ENCODE measurements at places on chromosomes 4 and X. TPM values are rescaled to one million over a fixed set of nuclear protein-coding genes. Genes with fewer than 3 reads are reported as not detected.

DNA sequence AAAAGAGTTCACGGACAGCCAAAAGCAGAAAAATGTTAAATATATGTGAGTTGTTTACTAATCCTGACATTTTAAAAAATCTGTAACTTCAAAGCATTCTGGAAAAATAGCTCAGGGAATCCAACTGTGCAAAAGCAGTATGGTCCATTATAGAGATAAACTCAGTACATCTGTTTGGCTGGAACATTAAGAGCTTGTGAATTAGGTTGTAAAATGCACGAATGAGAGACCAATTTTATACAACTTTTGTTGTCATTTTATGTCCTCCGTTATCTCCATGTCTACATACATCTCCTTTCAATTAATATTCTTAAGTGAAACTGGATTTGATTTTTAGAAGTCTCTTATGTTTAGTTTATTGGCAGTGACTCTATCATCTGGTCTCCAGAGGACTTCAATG, 367.0 kb upstream of the ATOH1 start:
- no peaks in the 10 kb centered on the region for H3K4me1 ChIP-seq
- no peak for DNase-seq
- no peak overlapping the region for H3K27ac ChIP-seq
- H3K4me3 ChIP-seq = no peak overlapping the region

GRCh38 chrX:9746148-9746888, 19.3 kb downstream of the GPR143 start:
- no peak overlapping the region for H3K4me3 ChIP-seq
- no peak for DNase-seq
- peaks cover 15% of the 10 kb centered on the region for H3K4me1 ChIP-seq
- peaks cover 8% of the 10 kb centered on the region for H3K36me3 ChIP-seq
- H3K27ac ChIP-seq = no peak overlapping the region

GRCh38 chr4:29415771-29416170, 1304.4 kb upstream of the PCDH7 start:
- no peak overlapping the region for H3K27ac ChIP-seq
- H3K4me1 ChIP-seq = no peaks in the 10 kb centered on the region
- H3K4me3 ChIP-seq = no peak overlapping the region
- H3K27me3 ChIP-seq = no peaks in the 10 kb centered on the region
- no peak for DNase-seq

DNA sequence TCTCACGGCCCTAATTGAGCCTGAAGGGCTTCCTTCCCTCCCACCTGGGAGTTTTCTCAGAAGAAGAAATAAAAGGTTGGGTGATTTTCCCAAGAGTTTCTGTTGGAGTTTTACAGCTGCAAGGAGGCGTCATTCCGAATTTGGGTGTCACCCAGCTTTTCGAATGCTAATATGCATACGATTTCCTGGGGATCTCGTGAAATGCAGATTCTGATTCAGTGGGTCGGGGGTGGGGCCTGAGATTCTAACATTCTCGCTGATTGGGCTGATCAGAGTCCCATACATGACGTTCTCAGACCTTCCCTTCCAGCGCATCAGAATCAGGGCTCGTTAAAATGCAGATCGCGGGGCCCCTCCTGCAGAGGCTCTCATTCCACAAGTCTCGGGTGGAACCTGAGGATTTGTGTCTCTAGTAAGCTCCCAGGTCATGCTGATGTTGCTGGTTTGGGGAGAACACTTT, 125.8 kb upstream of the STX18 start:
- no peaks in the 10 kb centered on the region for H3K27me3 ChIP-seq
- peaks cover 3% of the 10 kb centered on the region for H3K36me3 ChIP-seq
- DNase-seq = no peak
- no peak overlapping the region for H3K4me3 ChIP-seq
- H3K4me1 ChIP-seq = no peaks in the 10 kb centered on the region

DNA sequence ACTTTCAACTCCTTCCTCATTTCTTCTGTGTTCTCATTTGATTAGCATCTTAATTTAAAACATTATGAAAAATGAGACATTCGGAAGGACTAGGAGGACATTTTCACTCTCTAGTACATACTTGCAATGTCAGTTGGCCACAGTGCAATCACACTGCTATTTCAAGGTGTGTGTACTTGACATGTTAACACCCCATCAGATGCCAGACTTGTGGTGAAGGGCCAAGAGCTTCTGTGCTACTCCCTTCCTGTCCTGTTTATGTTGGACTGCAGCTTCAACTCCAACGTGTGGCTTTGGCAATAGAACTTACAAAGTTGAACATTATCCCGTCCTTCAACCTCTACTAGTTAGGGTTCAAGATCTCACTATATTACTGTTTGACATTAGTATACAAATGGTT, 221.0 kb downstream of the PALLD start:
- H3K27me3 ChIP-seq = peaks cover 6% of the 10 kb centered on the region
- no peaks in the 10 kb centered on the region for H3K36me3 ChIP-seq
- H3K4me3 ChIP-seq = no peak overlapping the region
- H3K4me1 ChIP-seq = peaks cover 6% of the 10 kb centered on the region
- no peak overlapping the region for H3K27ac ChIP-seq

The SMR3B gene
- total RNA-seq = not detected

The TLR10 gene
- 0.11 TPM for total RNA-seq

The HPGD gene
- 4.7 TPM for total RNA-seq

The GABRQ gene
- not detected for total RNA-seq

The STK32B gene
- total RNA-seq = not detected
